Effector memory CD4-positive, alpha-beta T cell (primary cell): ENCODE measurements at places on chromosomes 5 and 9.

DNA sequence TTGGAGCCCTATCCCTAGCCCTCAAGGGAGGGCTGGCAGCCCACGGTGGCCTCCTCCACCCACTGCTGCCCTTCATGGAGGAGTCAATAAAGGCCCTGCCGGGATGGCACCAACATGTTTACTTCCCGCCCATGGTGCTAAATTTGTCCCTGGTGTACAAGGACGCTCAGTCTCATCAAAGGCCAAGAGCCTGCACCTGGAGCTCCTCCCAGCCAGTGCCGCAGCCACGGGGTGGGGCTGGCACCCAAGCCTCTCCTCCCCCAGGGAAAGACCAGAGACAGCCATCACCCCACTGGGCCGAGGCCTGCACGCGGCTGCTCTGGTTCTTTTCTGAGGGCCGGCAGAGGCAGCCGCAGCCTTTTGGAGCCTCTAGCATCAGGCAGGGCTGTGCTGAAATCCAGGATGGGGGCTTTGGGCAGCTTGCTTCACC is 34.8 kb upstream of the RXRA start:
- no peak for DNase-seq

DNA sequence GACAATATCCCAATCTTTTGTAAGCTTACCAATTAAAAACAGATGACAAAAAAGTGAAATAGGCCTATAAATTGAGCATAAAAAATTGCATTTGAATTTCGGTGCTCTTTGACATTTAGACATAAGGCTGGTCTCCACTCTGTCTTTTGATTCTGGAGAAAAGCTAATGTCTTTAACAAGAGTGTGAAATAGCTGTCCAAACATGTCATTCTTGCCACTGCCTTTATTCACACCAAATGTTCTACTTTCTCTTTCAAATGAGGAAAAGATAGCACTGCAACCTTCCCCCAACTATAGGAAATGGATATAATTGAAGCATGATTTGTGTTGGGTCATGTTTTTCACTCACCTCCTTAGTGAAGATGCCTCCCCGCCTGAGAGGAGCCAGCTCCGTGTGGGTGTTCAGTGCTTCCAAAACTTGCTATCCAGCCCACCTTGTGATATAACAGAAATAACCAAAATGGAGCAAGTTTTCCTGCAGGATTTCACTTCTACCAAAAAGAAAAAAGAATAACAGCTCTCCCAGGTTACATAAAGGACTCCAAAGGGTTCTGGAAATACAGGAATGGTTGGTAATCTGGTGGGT is 55.2 kb upstream of the STK32A start:
- DNase-seq: no peak

GRCh38 chr5:78649861-78650496 is 1.4 kb upstream of the LHFPL2 start:
- DNase-seq: no peak

DNA sequence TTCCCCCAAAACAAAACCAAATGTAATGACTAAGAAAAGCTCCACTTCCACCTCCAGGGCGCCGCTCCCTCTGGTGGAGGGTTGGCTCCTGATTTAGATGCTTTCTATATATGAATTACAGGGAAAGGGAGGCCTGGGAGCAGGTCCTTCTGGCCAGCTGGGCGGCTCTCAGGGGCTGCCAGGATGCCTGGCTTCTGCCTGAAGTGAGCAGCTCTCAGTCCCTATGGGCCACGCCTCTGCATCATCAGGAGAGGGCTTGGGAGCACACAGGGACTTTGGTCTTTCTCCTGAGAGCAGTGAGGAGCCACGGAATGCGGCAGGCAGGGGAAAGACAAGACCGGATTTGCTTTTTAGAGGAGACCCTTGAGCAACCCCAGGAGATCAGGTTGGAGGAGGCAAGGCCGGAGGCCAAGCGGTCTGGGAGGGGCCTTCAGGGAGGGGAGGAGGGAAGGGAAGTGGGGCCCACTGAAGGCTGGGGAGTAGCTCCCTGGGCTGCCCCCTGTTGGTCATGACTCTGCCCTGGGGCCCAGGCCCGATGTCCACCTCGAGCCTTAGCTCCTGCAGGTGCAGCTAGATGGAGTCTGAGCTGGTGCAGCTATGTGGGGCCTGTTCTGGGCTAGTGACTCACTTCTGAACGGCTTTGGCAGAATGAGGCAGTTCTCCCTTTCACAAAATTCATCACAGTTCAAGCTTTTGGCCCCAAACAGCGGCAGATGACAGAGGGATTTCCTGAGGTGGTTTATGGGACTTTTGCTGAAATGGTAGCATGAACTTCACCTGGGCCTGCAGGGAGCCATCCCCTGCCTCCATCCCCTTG is 11.3 kb upstream of the GRHPR start:
- DNase-seq: no peak
